ENCODE measurements at places on chromosomes 5 and 9.

DNA sequence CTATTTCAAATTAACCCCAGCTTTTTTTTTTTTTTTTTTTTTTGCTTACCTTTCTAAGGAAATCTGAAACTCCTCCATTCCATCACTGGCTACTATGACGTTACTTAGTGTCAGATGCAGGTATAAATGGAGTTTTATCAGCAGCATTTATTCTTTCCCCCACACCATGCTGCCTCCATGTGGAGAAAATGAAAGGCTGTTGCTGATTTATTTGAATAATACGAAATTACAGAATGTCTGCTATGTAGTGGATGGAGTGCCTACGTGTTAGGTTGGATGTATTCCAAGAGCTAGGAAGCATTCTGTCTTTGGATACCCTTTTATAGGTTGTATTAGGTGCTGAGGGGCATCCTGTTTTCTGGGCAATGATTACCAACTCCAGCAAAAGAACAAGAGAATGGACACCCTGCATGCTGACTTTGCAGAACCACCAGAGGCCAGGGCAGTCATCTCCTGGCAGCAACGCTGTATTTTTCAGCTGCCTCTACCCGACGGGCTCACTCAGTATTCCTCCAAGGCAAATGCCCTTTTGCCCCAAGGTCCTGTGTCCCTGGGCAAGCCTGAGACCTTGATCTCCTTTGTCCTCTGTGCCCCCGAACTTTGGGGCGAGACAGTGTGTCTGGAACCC, 199.5 kb downstream of the ALDH1A1 start:
- no peak for DNase-seq

DNA sequence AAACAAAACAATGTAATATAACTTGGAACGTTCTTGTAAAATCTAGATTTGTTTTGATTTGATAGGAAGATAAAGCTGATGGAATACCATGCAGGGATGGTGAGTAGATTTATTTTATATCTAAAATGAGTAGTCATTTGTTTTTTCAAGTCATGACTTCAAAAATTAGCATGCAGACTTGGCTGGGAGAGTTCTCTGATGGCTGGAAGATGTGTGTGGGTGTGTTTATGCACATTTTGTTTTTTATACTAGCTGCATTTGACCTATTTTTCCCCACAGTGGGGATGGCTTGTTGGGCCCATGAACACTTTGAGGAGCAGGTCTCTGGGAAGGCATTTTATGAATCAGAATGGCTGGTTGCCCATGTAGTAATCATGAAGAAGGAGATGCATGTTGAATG, 109.2 kb downstream of the MTRR start:
- no peak for DNase-seq

- DNase-seq: no peak
Observed at GRCh38 chr9:16594787-16595186, 275.7 kb downstream of the BNC2 start.

GRCh38 chr5:149719666-149720065, 10.4 kb upstream of the PPARGC1B start:
- no peak for DNase-seq

GRCh38 chr5:176528301-176528700, 8.9 kb downstream of the RNF44 start:
- DNase-seq: no peak

DNA sequence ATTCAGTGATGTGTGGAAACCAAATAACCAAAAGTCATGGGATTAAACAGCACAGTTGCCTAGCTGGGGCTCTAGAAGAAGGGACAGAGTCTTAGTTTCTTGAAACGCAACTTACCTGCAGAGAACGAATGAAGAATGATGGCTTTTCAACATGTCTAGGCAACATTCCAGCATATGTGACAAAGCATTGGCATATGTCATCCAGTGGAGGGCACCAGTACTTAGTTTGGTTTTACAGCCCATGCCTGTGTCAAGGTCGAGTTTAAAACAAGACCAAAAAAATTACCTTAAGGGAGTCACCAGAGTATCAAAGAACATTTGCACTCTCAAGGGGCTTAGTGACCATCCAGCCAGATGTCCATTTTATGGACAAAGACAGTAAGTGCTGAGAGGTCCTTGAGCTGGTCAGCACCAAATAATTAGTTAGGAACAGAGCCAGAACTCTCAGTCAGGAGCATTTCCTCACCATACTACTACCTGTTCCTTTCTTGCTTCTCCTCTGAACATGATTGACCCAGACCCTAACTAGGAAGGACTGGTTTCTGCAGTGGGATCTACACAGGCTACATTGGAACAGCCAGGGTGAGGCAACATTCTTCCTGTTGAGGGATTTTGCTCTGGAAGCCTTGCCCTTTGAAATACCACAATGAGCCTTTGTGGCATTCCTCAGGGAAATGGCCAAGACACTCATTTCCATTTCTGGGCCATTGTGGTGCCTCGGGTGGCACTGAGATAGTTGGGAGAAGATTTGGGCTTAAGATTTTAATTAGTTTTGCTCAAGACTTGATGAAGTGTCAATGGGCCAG, 75.4 kb upstream of the ANKH start:
- DNase-seq: no peak

DNA sequence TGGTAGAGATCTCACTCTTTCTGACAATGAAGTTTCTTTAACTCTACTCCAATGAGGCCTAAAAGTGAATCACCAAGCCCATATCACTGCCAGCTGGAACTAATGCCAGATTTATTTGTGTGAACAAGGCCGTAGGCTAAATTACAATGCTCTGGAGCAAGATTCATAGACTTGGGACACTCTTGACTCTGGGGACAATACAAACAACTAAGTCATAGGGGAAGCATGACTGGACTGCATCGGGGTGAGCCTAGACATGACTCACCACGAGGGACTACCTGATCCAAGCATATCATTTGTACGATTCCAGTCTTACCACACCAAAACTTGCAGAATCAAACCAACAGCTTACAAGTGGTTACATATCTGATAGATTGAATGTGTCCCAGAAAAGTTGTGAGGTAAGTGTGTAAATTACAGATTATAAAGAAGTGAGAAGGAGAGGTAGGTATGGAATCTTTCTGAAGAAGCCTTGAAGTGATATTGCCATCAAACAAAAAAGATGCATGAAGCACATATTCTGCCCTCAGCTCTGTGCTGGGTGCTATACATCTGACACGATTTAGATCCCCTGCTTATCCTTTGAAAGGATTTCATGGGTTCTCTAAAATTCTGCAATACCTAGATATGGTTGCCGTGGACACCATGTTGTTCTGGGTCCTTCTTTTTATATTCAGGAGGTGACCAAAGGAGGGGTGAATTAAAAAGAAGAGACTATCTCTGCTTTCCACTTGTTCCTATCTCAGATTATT, 199.3 kb upstream of the PDE4D start:
- no peak for DNase-seq

DNA sequence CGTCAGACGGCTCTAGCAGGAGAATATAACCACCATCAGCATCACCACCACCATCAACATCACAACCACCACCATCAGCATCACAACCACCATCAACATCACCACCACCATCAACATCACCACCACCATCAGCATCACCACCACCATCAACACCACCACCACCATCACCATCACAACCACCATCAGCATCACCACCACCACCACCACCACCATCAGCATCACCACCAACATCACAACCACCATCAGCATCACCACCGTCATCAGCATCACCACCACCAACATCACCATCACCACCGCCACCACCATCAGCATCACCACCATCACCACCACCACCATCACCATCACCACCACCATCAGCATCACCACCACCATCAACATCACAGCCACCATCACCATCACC, 210.7 kb downstream of the C9orf50 start:
- DNase-seq: no peak

- DNase-seq: no peak
Observed at GRCh38 chr5:31861601-31862000, 222.7 kb downstream of the PDZD2 start.

DNA sequence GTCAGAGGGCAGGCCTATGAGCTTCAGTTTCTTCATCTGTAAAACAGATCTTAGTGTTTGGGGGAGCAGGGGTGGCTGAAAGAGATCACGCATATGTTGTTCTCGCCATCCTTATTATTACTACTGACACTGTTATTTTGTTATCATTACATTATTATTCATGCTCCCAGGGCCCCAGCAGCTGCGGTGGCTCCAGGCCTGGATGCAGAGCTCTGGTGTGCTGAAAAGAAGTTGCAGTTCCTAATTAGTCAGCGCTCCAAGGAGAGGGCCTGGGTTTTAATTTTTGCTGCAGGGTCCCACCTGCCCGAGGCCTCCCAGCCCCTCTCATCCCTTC, 19.5 kb downstream of the CXXC5 start:
- DNase-seq: no peak

GRCh38 chr9:137218754-137219271, 3.2 kb downstream of the RNF208 start:
- no peak for DNase-seq

- DNase-seq: no peak
Observed at GRCh38 chr9:120630333-120630732, 50.4 kb upstream of the CDK5RAP2 start.

DNA sequence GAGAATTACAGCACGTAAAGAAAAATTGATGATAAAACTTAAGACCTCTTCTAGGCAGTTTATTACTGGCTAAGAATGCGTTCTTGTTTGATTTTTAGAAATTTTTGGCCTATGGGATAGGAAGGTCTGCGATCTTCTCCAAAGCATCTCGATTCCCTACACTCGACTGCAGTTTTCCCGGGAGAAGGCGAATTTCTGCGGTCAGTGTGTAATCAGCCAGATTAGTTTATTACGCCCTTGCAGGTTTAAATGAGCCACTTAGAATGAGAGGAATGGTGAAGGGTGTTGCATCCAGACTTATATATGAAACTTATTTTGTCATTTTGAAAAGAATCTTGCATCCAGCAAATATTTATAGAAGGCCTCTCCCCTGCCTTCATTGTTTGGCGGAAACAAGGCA, 1.2 kb downstream of the MTAP start:
- no peak for DNase-seq

DNA sequence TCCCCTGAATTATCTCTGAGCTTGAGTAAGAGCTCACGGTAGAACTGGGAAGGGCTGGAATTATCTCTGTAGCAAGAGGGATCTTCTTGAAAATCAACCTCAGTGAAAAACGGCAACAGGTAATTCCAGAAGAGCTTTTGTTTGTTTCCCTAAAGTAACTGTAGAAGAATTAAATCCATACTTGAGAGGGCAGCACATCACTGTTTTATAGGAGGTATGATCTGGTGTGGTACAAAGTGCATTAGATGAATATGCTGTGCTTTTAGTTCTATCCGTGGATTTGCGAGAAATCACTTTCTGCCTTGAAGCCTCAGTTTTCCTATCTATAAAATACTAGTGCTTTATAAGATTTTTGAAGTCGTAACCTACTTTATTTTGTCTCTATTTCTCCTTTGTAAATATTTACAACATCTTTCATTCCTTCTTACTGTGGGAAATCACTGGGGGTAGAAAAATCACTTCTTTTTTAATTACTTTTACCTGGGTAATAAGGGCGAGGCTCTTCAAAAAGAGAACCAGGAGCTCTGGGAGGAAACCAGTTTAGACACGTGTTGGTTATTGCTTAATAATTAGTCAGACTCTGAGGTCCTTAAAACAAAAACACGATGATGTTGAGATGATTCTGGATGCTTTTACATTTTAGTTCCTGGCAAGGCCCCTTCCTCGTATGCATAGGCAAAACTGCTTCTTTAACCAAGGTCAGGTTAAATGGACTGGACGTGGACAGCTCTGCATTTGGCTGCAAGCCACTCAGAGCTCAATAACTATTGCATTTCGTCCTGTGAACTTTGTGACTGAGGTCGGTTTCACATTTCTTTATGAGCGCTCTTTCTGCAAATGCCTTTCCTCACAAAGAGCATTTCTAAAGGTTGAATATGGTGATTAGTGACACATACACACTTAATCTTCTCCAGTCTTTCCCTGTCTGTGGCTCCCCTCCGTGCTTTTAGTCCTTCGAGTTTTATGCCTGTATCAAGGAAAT, 376.1 kb downstream of the BRINP1 start:
- DNase-seq: no peak

DNA sequence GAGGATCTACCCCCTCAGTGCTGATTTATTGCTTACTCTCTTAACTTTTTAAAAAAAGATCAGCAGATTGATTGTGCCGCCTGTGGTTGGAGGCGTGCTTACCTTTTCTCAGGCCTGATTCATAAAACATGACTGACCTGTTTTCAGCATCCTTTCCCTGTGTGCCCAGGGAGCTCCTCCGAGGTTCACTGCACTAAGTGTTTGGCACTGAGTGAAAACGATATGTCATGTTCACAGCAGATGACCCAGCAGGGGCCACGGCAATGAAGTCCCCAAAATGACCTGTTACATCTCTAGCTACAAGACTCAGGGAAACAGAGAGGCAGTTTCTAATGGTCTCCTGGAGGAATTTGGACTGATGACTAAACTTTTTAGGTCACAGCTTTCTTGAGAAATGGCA, 69.9 kb downstream of the INSYN2B start:
- DNase-seq: no peak

- DNase-seq: no peak
Observed at GRCh38 chr5:116421080-116421629, 153.5 kb downstream of the SEMA6A start.

DNA sequence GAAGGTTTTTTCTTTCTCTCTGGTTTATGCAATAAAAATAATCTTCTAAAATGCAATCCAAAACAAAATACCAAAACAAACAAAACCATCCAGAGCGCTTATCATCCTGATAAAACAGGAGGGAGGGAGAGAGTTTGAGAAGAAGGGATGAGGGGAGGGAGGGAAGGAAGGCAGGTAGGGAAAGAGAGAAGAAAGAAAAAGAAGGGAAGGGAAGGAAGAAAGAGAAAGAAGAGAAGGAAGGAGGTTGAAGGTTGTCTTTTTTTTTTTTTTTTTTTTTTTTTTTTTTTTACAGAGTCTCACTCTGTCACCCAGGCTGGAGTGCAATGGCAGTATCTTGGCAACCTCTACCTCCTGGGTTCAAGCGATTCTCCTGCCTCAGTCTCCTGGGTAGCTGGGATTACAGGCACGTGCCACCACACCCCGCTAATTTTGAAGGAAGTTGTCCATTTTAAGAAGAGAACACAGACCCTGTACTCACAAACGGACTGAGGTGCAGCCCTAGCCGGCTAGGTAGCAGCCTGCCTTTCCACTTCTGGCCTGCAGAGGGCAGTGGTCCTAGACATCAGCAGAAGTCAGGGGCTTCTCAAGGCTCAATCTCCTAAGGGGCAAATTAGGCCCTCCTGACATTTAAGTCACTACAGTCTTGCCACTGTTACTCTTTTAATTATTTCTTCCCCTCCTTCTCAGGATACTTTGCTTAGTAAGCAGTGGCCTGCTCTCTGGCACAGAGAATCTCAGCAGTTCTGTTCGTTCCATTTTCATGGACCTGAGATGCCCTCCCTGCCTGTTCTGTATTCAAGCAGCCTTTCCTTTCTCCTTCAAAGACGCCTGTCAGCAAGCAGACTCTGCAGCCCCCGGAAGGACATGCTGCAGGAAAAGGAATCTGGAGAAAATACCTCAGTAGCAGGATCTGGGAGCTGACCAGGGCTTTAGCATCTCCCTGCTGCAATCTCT, 76.4 kb downstream of the EPB41L4B start:
- DNase-seq: peak; percentile 47
